ENCODE measurements at places on chromosomes 7 and 10. TPM values are rescaled to one million over a fixed set of nuclear protein-coding genes. Genes with fewer than 3 reads are reported as not detected.
A peak's percentile ranks its signal among the peaks of the same experiment; 100 is the strongest.

EPDR1 gene
- total RNA-seq = 1.6 TPM

GIMAP8 gene
- total RNA-seq = 9.1 TPM

CYP2C19 gene
- 0.22 TPM for total RNA-seq

CALML3 gene
- not detected for total RNA-seq

LRRTM3 gene
- not detected for total RNA-seq

- peaks cover 14% of the 10 kb centered on the region for H3K27me3 ChIP-seq
- H3K4me1 ChIP-seq = no peaks in the 10 kb centered on the region
- no peak overlapping the region for H3K4me3 ChIP-seq
- no peak overlapping the region for H3K27ac ChIP-seq
These were observed 33.0 kb downstream of the OAT start for GRCh38 chr10:124385627-124386185.

DNA sequence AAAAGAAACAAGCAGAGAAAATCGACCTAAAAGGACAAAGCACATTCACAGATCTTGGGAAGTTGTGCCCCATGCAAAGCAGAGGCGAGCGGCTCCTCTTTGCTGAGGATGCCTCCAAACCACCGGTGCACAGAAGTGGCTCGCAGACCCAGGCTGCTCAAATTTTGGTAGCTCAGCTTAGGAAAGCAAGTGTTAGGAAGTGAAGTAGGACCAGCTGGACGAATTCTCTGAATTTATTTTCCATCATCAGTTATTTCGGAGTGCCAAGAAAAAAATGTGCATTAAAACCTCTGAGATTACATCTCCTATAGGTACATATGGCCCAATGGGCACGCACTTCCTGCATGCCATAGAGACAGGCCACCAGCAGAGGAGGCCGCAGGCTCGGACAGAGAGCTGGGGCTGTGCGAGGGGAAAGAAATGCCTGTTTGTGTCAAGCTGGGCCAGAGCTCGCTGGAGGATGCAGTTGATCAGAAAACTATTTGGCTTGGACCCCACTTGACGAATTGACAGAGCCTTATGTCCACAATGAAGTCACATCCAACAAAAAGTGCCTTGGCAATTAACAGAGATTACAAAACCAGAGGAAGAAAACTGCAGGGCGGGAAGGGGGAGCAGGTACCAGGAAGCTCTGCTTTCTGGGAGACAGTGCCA lies 122.3 kb upstream of the LYZL2 start:
- H3K27me3 ChIP-seq = no peaks in the 10 kb centered on the region
- H3K27ac ChIP-seq = no peak overlapping the region
- no peaks in the 10 kb centered on the region for H3K36me3 ChIP-seq
- DNase-seq = peak; percentile 78

DNA sequence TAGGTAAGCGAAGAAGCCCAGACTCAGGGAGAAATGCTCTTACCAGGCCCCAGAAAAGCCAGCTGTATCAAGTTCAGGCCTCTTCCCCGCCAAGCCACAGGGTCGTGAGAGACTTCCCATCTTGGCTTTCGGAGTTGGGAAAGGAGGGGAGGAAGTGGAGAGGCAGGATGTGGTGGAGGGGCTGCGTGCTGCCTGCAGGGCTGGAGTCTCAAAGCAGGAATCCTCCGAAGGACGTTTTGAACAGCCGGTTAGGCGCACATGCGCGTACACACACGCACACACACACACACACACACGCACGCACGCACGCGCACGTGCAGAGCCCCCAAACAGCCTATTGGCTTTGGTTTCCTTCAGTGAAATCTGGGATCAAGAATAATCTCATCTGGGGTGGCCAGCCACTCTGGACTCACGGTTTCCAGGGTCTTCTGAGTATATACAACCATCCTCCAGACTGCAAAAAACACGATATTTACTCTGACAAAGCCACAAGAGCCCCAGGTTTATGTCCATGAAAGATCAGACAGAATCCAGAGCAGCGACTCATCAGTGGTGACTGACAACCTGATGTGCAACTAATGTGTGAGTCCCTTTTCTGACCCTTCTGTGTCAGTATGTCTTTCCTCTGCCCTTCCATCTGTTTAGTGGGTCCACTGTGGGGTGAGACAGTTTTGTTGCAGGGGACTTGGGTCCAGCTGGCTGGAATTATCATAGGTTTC lies 115.0 kb upstream of the ZNF438 start:
- H3K36me3 ChIP-seq = no peaks in the 10 kb centered on the region
- peaks cover 19% of the 10 kb centered on the region for H3K4me1 ChIP-seq
- peak; percentile 49 for DNase-seq
- H3K27ac ChIP-seq = no peak overlapping the region
- peak overlapping the region; percentile 6 for H3K4me3 ChIP-seq
